ENCODE measurements at places on chromosomes 7 and 10.

- peak; percentile 49 for DNase-seq
Measured at GRCh38 chr7:123747620-123748141, 1.1 kb downstream of the WASL start.

DNA sequence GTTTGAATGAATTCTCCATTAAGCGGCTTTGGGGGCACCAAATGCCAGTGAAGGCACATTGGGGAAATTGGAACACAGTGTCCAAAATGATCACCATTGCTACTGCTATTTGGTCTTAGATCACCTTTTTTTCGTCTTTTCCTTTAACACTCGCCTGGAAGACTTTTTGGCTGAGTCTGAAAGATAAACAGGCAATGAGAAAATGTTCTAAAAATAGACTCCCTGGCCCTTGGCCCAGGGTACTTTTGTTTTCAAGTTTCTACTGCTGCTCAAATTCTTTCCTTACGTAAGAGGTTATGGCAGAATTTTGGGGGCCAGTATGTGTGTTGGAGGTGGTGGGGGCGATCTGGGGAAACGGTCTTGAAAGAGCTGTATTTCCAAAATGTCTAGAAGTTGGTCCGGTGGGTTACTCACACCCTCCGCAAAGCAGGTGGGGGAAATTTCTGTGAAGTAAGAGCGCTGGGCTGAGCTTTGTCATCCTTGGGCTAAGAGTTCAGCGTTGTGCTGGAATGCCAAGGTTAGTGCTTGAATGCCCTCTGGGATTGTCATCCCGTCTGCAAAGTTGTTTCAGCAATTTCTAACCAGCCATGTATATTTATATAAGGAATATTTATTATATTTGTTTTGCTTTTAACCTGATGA, 1.3 kb upstream of the ITPRIP start:
- DNase-seq, result no peak

GRCh38 chr7:74215921-74216320, 6.1 kb downstream of the LAT2 start:
- DNase-seq, result peak; percentile 18

DNA sequence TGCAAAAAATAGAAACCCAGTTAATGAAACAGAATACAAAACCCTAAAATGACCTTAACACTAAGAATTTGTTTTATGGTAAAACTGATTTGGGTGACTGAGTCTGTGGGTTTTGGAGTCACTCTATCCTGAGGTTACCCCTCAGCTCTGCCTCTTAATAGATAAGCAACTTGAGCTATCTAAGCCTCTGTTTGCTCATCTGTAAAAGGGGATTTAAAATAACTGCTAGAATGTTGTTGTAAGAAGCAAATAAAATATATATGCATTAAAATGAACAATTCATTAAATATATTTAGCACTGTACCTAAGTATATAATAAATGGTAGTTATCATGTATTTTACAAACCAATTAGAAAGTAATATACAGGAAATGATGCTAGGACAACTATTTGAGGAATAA, 115.4 kb downstream of the CABCOCO1 start:
- no peak for DNase-seq

DNA sequence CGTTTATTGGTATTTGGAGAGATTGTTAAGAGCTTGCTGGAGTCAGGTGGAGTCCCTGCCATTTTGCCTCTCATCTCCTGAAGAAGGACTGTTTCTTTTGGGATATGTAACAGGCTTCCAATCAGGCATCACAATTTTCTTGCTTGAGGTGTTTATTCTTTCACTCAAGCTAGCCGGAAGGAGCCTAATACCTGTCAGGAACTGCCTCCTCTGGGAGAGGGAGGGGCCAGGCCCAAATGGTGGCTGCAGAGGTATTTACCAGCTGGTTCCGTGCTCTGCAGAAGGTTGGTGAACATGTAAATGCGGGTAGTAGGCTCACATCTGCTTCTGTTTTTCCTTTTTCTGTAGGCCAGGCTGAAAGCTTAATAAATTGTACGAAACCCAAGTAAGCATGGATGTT, 114.0 kb downstream of the TCF7L2 start:
- no peak for DNase-seq

- no peak for DNase-seq
Measured at GRCh38 chr10:100939763-100940344, 27.1 kb downstream of the SLF2 start.

GRCh38 chr7:46109437-46109836, 188.4 kb upstream of the IGFBP3 start:
- no peak for DNase-seq

DNA sequence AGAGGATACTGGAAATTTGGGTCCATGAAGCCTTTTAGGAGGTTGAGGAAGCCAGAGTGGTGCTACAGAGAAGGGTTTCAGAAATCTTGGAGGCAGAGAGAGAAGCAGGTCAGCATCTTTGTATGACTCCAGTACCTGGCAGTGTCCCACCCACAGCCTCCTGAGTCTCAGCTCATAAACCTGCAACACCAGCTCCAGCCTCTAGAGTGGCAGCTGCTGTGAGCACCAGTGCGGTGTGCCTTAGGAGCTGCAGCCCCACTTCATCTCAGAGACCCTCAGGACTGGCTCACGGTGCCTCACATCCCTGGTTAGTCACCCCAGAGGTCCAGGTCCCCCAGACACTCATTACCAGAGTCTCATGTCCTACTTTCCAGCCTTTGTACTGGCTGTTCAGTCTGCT, 84.8 kb upstream of the PRKAR2B start:
- no peak for DNase-seq

- DNase-seq, result peak; percentile 72
Measured at GRCh38 chr10:48981310-48981907, 41.8 kb upstream of the LRRC18 start.

GRCh38 chr10:124990671-124991625, 49.0 kb downstream of the ZRANB1 start:
- no peak for DNase-seq

- DNase-seq, result no peak
Measured at GRCh38 chr10:74084955-74085354, 65.7 kb downstream of the AP3M1 start.

DNA sequence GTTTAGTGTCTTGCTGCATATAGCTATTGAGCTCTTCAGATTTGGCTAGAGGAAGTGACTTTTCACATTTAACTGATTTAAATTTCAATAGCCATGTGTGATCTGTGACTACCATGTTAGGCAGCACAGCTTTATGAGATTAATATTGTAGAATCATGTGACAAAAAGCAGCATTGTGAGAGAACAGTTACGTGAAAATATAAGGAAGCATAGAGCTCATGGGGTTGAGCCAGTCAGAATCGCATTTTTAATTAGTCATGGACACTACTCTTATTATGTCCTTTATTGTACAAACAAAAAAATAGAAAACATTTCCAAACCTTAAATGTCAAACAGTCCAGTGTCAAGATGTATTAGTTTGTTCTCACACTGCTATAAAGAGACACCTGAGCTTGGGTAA, 48.0 kb downstream of the MTURN start:
- DNase-seq, result no peak

DNA sequence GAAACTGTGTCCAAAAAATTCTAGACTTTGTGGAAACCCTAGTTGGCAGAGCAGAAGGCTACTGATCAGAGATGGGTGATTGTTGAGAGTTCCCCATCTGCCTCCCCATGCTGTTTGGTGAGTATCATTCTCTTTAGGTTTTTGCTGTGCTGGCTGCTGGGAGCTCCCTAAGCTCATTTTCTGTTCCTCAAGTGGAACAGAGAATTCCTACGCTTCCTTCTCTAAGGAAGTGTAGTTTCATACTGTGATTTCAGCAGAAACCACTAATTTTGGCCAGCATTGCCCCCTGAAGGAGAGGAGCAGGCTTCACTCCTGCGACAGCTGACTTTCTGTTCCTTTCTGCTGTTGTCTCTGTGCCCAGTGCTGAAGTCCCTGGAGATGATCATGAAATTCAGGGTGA, 355.3 kb upstream of the NPVF start:
- DNase-seq, result no peak

DNA sequence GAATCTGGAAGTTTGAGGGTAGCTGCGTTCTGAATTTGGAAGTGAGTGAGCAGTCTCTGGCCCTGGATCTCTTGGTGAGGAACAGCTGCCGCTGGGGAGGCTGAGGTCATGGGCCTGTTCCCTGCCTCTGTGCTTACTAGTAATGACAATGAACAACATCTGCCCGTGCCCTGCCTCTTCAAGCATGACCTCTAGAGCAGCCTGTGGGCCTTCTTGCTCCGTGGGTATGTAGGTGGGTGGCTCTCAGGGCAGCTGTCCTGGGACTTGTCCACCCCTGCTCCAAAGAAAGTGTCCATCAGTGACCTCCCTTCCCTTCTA, 186.2 kb downstream of the CXCL12 start:
- peak; percentile 69 for DNase-seq

DNA sequence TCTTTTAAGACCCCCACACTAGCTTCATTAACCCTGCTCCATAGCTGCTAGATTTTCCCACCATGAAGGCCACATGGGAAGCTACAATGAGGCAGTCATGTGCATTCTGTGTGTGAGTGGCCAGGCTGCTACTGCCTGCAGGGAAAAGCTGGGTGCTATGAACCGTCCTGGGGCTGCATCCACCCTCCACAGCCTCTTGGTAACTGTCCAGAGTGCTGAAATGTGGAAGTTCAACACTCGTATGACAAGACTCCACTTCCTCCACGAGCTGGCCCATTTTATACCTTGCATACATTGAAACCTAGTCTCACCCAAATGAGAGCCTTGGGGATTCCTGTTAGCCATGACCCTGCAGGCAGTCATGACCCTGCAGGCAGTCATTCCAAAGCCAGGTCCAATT, 59.4 kb downstream of the CUZD1 start:
- DNase-seq, result no peak

DNA sequence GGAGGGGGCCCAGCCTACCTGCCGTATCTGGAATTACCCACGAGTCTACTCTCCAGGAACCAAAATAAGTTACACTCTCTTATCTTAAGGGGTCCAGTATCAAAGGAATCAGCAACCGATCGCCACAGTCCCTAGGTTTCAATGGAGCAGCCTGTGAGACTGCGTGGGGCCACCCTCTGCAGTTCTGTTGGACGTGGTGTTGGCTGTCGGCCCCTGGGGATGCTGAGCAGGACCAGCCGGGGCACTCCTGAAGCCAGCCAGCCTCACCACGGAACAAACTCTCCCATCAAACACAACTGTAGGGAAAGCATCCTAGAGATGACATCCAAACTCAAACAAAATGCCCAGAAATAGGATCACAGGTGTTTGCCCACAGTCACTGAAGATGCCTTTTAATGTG, 25.5 kb upstream of the ABLIM1 start:
- peak; percentile 57 for DNase-seq

DNA sequence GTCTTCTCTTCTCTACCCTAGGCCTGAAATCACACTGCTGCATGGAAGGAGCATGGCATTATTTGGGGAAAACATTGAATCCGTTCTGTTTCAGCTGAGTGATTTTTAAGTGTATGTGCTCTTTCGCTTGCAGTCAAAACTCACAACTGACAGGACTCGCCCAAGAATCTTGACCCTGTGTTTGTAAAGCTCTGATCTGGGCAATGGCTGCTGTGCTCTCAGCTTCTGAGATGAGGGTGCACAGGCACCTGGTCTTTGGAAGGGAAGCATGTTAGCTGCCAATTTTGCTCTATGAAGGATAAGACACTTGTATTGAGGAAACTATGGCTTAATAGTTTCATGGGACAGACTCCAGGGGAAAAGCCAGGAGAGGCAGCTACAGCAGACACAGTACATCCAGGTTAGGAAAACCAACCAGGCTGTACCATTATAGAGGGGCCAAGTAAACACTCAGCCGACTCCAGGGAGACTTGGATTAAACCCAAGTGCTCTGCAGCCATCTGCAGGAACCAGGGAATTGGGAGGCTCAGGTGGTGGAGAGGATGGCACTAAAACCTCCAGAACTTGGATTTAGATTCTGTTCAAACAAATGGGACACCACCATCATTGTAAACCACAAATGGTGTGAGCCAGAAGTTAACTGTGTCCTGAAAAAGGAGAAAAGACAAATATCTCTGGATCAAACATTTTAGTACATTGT, 43.3 kb downstream of the LYZL1 start:
- no peak for DNase-seq

- DNase-seq, result no peak
Measured at GRCh38 chr10:3476186-3476585, 303.6 kb upstream of the PITRM1 start.

DNA sequence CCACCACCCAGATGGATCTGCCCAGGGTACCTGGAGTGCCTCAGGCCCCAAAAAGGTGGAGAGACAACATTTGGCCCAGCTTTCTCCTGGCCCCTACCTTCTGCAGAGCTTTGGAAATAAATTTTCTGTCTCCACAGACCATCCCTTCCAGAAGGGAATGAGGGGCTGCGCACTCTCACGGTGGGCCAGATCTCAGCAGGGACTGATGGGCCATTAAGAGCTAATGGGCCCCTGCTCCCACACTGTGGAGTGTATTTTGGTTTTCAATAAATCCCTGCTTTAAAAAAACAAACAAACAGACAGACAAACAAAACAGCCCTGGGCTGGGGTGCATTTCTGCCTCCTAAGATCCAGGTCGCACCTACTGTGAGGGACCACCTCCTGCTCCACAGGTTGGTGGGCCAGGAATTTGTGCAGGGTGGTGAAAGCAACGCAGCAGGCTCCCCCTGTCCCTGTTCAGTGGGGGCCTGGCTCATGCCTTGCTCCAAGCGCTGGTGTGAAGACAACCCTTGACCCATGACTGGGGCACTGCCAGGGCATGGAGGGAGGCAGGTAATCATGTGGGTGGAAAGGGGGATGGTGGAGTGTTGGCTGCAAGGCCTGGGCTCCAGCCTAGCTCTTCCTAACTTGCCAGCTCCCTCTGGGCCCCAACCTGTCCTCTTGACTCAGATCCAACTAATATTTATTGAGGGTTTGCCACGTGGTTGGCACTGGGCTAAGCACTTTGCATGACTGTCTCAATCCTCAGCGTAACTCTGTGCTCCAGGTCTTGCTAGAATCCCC, 88.5 kb downstream of the COL13A1 start:
- DNase-seq, result no peak

- DNase-seq, result no peak
Measured at GRCh38 chr10:51821745-51822144, 122.3 kb upstream of the CSTF2T start.

- DNase-seq, result no peak
Measured at GRCh38 chr7:119252962-119253361, 1020.0 kb upstream of the KCND2 start.

DNA sequence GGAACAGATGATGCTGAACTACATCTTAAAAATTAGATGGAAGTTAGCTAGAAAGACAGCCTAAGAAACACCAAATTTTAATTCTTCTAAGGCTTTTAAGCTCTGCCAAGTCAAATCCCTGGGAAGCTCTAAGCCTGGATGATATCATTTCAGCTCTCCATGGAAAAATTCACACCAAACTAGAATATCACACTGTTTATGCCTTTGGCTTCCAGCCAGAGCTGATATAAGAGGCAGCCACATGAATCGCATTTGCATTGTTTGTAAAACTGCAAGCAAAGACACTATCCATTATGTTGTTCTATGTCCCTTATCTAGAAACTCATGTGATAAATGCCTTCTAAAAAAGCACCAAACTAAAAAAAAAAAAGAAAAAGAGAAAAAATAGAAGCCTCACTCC, 430.4 kb downstream of the GRID1 start:
- no peak for DNase-seq

GRCh38 chr7:28530175-28530802, 118.0 kb downstream of the CREB5 start:
- peak; percentile 74 for DNase-seq

GRCh38 chr10:88608780-88609179, 22.2 kb downstream of the LIPJ start:
- DNase-seq, result no peak

All from left ventricle myocardium superior (tissue), 1 donor.